ENCODE measurements at places on chromosomes 1 and 21.

DNA sequence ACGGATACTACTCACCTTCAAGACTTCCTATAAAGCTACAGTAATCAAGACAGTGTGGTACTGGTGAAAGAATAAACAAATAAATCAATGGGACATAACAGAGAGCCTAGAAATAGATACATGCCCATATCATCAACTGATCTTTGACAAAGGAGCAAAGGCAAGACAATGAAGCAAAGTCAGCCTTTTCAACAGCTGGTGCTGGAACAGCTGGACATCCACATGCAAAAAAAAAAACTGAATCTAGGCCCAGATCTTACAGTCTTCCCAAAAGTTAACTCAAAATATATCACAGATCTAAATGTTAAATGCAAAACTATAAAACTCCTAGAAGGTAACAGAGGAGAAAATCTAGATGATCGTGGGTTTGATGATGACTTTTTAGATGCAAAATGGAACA lies 170.3 kb downstream of the MIS18A start:
- DNase-seq = no peak

- no peak for DNase-seq
Measured at GRCh38 chr1:161998811-161999210, 24.9 kb downstream of the OLFML2B start.

DNA sequence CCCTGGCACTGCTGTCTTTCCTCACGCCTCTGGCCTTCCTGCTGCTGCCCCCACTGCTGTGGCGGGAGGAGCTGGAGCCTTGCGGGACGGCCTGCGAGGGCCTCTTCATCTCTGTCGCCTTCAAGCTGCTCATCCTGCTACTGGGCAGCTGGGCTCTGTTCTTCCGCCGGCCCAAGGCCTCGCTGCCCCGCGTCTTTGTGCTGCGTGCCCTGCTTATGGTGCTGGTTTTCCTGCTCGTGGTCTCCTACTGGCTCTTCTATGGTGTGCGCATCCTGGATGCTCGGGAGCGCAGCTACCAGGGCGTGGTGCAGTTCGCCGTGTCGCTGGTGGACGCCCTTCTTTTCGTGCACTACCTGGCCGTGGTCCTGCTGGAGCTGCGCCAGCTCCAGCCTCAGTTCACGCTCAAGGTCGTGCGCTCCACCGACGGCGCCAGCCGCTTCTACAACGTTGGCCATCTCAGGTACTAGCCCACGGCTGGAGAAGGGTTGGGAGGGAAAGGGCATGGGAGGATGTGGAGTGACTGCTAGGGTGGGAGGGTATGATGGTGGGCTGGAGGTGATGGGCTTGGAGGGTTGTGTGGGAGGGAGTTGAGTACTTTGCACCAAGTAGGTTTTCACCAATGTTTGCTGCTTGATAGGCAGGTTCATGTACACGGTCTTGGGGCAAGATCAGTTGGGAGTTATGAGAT lies 18.9 kb downstream of the VANGL2 start:
- no peak for DNase-seq

DNA sequence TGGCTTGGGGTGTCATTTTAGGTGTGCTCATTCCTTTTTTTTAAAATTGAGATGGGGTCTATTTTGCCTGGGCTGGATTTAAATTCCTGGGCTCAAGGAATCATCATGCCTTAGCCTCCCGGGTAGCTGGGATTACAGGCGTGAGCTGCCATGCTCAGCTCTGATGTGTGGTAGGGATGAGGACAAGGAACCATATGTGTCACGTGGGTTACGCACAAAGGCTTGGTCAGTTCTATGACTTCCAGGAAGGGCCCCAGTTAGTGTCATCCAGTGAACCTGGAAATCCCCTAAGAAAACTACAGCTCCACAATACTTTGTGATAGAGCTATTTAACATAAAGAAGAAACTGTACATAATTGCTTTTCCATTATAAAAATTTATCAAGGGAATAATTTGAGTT lies 6.7 kb upstream of the METTL25B start:
- DNase-seq = no peak

GRCh38 chr1:4447778-4448420 lies 206.5 kb upstream of the AJAP1 start:
- no peak for DNase-seq

GRCh38 chr1:55244476-55245099 lies 29.4 kb upstream of the USP24 start:
- no peak for DNase-seq

DNA sequence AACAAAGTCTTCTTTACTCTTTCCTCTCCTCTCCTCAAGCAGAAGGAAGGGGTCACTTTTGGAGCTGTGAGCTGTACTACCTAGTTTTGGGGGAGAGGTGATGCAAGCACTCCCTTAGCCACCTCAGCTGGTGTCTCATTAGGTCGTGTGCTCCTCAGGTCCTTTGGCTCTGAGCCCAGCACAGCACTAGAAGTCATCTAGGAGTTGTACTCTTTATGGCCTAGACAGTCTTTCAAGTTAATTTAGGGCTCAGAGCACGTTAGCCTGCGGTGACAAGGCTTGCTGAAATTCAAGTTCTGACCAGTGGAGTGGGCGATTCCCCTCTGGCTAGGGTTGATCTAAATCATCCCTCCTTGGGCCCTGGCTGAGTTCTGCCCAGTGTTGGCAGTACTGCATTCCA lies 48.0 kb upstream of the WDR26 start:
- DNase-seq = no peak

GRCh38 chr1:100415498-100415778 lies 63.1 kb downstream of the CDC14A start:
- DNase-seq = no peak

DNA sequence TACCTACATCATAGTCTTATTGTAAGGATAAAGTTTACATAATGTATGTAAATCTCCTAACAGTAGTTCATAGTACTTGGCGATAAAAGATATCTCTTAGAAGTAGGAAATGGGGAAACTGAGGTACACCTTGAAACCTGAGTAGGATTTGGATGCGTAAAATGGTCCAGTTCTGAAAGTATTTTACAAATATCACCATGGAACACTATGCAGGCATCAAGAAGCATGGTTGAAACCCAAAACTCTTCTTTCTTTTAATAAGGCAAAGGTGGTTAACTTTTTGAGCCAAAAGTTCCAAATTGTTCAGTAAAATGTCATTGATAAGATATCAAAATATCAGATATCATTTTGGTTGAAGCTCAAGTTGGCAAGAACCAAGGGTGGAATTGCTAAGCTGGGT lies 46.0 kb downstream of the ROR1 start:
- no peak for DNase-seq

GRCh38 chr1:227218870-227219573 lies 99.3 kb downstream of the CDC42BPA start:
- no peak for DNase-seq

DNA sequence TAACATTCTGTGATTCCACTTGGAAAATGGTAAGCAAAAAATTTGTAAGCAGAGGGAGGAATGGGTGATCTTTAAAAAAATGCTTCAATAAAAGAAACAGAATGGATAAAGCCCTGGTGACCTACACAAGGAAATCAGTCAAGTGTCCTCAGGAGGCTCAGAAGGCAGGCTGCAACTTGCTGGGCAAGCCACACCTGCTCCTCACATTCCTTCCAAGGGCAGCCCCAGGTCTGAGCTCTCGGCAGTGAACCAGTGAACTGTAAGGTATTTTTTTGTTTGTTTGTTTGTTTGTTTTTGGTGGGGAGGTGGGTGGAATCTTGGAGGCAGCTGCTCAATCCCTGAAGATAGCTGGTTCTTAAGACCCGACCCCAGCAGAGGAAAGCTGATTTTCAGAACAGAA lies 4.4 kb downstream of the TACSTD2 start:
- DNase-seq = no peak

- DNase-seq = no peak
Measured at GRCh38 chr1:38446936-38447335, 400.3 kb upstream of the POU3F1 start.

GRCh38 chr1:109151146-109151990 lies 37.5 kb downstream of the ELAPOR1 start:
- DNase-seq = no peak

- peak; percentile 35 for DNase-seq
Measured at GRCh38 chr1:235442788-235443429, 61.3 kb downstream of the B3GALNT2 start.

DNA sequence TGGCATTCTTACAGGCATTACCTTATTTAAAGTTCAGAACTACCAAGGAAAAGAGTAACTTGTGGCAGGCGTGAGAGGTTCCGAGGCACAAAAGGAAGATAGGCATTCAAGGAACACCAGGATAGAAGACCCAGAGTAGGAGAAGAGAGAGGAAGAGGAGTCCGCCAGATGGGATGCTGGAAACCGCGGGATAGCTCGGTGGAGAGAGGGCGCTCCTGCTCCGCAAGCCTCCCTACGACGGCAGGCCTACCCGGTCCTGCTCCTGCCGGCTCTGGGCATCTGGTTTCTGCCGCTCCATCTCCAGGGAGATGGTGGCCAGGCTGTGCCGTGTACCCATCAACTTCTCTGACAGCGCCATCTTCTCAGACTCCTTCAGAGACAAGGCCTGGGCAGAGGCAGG lies 5.4 kb upstream of the NBPF1 start:
- no peak for DNase-seq

DNA sequence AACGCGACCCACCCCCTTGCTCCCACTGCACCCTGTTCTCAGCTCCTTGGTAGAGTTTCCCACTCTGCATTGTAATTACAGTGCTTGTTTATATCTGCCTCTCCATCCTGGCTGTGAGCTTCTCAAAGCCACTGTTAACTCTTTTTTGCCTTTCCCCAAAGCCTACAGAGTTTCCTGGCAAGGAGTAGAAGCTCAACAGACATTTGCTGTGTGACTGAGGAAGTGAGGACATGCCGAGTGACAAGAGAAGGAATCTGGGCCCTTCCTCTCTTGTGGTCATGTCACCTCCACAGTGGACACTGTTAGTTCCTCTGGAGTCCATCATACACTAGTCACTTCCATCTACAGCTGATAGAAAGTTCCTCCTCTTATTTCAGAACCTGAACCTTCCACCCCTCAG lies 6.1 kb upstream of the IGSF8 start:
- DNase-seq = no peak

- no peak for DNase-seq
Measured at GRCh38 chr1:72177711-72178110, 104.6 kb downstream of the NEGR1 start.

GRCh38 chr21:41460578-41461527 lies 34.8 kb downstream of the MX1 start:
- DNase-seq = no peak

DNA sequence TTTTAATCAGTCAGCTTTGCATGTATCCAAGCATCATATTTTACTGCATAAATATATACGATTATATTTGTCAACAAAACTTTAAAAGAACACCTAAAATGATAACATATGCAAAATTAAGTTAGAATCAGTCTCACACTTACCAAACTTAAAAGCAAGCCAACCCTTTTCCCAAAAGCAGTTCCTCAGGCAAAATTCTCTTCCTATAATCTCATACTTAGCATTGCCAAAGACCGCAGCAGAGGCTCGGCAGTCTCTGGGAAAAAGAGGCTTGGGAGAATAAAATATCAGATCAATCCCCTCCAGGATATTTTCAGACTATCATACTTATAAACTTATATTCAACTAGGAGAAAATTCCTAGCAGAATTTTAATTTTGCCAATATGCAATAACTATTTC lies 93.2 kb upstream of the RGS18 start:
- no peak for DNase-seq
